ENCODE measurements at places on chromosomes 7 and 10.

DNA sequence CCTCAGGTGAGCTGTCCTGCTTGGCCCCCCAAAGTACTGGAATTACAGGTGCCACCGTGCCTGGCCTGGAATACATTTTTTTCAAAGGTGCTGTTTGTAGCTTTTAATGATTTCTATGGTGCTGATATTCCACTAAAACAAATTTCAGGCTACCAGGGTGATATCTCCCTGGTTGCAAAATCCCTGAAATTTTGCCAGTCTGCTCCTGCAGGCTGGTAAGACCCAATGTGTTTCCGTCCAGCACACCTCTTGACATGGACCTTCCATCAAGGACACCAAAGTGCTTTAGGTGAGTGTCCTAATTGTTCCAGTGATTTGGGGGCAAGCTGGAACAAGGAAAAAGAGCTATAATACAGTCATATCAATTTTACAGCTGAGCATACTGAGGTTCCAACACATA, 69.8 kb upstream of the KMT2C start:
- DNase-seq: no peak

DNA sequence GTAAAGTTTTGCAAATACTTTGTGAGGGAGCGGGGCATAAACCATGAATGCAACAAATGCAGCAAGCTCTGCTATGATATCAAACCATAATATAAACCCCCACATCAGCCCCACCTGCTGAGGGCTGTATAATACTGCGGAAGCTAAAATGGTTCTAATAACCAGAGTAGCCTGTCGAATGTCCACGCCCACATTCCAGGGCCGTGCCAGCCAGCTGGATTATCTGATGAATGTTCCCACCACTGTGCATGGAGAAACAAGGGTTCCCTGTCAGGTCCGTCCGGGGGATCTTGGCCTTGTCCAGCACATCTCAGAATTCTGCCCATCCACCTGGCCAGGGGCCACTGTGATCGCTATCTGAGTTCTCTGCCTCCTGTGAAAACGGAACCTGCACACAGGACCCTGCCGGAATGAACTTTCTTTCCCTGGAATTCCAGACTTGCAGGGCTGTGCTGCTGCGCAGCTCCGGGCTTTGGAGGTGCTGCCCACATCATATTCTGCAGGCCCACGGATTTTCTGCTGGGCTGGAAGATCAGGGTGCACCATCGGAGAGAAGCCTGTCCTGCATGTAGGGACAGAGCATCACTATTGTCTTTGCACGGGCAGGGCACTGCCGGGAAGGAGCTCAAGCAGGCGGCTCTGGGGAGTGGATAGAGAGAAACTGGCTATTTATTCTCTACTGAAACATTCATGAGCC, 77.0 kb upstream of the GNA12 start:
- no peak for DNase-seq

GRCh38 chr7:151614019-151614418, 94.3 kb upstream of the RHEB start:
- no peak for DNase-seq

DNA sequence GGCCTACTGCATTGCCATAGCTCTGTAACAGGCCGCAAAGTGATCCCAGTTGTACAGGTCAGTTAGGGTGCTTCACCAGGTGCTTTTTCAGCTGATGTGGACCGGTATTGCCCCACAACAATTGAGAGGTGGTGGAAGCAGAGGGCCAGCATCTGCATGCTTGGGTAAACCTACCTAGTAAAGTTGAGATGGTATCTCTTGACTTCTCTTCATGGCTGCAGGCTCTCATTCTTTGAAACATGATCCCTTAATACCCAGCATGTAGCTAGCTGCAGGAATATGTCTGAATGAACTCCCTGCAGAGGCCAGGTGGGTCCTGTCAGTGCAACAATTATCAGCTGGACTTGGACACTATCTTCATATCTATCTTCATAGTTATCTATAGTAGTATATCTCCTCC, 60.7 kb upstream of the CCDC6 start:
- DNase-seq: no peak

- no peak for DNase-seq
These were observed 36.2 kb upstream of the MNX1 start for GRCh38 chr7:157046681-157047080.

- DNase-seq: no peak
These were observed 562 bp downstream of the GRK5 start for GRCh38 chr10:119207713-119208552.

DNA sequence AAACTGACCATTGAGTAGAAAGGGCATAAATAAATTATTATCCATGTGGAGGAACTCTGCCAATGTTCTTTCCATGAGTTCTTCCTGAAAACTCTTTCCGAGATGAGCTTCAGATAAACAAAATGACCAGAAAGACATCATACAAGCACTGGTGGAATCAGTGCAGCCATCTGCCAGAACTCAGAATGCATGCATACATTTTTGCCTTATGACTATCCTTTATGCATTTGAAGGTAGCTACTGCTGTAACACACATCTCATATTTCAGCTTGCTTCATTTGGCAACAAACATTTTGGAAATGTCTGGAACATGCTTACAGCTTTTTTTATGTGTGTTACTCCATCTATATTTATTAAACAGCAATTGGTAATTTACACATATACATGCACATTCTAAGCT, 448.9 kb downstream of the PLXDC2 start:
- no peak for DNase-seq

GRCh38 chr7:20594023-20594422, 21.4 kb upstream of the ABCB5 start:
- no peak for DNase-seq

GRCh38 chr7:71665716-71666115, 533.8 kb downstream of the GALNT17 start:
- no peak for DNase-seq

DNA sequence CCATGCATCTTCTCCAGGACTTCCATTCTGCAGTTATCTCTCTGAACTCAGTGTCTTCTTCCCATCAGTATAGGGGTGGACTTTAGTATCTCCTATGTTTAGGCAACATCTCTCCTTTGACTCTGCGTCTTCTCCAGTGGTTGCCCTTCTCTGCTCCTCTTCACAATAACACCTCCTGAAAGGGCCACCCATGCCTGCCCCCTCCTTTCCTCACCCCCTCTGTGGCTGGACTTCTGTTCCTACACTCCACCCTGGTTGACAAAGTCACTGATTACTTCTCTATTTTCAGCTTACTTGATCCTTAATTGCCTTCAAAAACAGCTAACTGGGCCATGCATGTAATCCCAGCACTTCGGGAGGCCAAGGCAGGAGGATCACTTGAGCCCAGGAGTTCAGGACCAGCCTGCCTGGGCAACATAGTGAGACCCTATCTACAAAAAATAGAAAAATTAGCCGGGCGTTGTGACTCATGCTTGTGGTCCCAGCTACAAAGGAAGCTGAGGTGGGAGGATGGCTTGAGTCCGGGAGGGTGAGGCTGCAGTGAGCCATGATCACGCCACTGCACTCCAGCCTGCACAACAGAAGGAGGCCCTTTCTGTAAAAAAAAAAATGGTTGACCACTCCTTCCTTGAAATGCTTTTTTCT, 13.7 kb downstream of the SRGN start:
- DNase-seq: no peak

- no peak for DNase-seq
These were observed 90.3 kb downstream of the TRRAP start for GRCh38 chr7:98968621-98969020.

DNA sequence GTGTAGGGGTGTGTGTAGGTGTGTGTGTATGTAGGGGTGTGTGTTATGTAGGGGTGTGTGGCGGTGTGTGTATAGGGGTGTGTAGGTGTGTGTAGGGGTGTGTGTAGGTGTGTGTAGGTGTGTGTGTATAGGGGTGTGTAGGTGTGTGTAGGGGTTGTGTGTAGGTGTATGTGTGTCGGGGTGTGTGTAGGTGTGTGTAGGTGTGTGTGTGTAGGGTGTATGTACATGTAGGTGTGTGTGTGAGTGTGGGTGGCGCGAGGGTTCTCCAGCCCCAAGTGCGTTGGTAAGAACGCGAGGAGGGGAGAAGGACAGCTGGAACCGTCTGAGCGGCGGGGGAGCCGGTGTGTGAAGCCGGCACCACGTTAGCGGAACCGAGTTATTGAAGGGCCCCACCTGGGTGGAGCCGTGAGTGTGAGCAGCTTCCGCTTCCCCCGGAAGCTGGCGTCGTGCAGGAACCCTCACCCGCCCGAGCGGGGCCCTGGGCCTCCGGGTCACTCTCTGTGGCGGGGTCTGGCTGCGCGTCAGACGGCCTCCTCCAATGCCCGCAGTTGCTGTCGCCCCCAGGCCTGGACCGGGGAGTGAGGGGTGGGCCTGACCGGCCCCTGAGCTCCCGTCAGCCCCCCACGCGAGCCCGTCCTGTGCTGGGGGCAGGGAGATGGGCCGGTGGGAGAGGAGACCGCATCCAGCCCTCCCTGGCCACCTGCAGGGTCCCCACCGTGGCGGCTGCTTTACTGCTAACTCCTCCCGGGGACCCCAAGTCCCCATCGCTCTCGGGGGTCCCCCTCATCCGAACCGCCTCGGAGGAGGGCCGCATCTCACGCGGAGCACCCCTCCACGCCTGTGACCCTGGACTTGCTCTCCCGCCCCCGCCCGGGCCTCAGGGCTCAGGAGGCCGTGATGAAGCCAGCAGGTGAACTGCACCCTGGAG, 49.6 kb upstream of the PSMG3 start:
- no peak for DNase-seq

DNA sequence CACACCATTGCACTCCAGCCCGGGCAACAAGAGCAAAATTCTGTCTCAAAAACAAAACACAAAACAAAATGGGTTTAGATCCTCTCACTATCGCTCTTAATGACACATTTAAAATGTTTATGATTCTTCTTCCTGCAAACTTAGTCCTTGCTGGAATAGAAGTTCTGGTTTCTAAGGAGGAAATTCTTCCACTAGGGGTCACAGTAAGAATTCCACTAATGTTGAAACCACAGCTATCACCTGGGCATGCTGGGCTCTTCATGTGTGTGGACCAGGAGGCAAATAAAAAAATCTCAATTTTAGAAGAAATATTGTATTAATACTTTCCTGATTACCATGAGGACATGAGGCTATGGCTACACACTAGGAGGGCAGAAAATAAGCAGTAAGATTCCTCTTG, 915.8 kb downstream of the TYW1 start:
- no peak for DNase-seq

DNA sequence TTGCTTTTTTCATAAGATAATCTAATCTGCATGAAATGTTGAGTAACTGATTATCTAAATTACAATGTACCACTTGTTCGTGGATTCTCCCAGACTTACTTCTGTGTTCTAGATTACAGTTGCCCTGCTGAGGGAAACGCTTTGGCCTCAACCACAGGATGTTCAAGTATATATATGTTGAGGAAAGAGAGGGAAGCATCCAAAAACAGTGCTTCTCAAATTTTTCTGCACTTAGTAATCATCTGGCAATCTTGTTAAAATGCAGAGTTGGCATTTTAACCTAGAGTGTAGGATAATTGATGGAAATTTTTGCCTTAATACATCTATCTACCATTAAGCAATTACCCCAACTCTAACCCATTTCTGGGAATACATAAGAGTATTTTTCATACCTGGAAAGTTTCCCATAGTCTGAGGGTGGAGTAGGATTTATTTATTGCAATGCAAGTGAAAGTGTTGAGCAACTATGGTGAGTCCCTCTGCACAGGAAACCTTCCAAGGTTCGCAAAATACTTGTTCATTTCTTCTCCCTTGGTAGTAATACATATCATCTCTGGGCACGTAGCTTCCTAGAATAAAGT, 59.6 kb upstream of the C1GALT1 start:
- no peak for DNase-seq

GRCh38 chr10:2210088-2210487, 472.8 kb upstream of the ADARB2 start:
- DNase-seq: no peak

DNA sequence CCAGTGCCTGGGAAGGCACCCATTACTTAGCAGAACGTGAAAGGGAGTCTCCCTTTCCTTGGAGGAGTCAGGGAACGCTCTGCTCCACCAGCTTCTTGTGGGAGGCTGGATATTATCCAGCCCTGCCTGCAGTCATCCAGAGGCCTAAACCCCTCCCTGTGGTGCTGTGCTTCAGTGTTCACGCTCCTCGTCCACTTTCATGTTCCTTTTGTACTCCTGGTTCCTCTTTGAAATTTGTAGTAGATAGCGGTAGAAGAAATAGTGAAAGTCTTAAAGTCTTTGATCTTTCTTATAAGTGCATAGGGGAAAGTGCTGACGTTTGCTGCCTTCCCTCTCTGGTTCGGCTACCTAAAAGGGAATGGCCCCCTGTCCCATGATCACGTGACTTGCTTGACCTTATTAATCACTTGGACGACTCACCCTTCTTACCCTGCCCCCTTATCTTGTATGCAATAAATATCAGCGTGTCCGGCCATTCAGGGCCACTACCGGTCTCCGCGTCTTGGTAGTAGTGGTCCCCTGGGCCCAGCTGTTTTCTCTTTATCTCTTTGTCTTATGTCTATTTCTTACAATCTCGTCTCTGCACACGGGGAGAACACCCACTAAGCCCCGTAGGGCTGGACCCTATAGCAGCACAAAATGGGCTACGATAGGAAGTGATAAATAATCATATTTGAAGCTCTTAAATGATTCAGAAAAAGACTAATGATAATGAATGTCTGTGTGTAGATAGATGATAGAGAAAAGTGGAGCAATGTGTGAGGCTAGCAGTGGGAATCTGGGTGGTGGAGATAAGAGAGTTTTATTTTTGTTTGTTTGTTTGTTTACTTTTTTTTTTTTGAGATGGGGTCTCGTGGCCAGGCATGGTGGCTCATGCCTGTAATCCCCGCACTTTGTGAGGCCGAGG, 5.8 kb upstream of the ESYT2 start:
- DNase-seq: no peak

DNA sequence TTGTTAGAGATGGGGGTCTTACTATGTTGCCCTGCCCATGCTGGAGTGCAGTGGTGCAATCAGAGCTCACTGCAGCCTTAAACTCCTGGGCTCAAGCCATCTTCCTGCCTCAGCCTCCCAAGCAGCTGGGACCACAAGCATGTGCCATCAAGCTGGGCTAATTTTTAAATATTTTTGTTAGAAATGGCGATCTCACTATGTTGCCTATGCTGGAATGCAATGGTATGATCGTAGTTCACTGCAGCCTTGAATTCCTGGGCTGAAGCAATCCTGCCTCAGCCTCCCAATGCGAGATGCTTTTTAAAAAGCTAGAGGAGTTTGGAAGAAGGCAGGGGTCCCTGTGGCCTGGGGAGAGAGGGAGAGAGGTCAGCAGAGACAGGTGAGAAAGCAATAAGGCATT, 600.1 kb upstream of the AUTS2 start:
- no peak for DNase-seq

GRCh38 chr10:106836933-106837663, 327.4 kb downstream of the SORCS1 start:
- DNase-seq: no peak

GRCh38 chr10:110947061-110947595, 27.7 kb downstream of the SHOC2 start:
- DNase-seq: no peak

- DNase-seq: peak; percentile 75
These were observed 11.0 kb downstream of the GHRHR start for GRCh38 chr7:30974605-30975255.

GRCh38 chr7:114212721-114213429, 201.7 kb upstream of the FOXP2 start:
- no peak for DNase-seq

DNA sequence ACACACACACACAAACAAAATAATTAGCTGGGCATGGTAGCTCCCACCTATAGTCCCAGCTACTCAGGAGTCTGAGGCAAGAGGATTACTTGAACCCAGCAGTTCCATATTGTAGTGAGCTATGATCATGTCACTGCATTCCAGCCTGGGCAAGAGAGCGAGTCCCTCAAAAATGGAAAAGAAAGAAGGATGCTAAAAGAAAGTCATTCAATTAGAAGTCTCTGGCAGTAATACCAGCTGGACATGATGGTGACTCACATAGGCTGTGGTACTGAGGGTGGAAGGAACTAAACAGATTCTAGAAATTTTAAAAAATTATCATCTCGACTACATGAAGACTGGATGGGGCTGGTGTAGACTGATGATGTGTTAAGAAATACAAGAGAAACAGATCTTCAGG, 385.3 kb downstream of the ETV1 start:
- no peak for DNase-seq

All from GM12891 (cell line).